PC-9 (cell line): ENCODE measurements at places on chromosomes 2 and 18. TPM values are rescaled to one million over a fixed set of nuclear protein-coding genes. Genes with fewer than 3 reads are reported as not detected.

DNA sequence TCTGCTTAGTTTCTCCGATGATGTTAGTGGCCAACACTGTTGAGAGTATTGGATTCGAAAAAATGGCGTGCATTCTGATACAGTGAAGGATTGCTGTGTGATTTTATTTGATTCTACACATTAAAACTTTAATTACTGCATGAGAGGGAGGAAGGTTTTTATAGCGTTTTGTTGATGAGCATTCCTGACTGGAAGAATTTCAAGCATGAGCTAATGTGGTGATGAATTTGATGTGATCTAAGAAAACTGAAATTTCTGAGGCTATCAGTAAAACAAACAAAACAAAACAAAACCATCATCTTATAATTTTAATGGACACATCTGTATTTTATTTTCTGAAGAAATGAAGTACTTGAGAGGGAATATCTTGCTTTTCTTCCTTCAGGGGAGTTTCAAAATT, 59.6 kb downstream of the ITGB6 start:
- H3K4me1 ChIP-seq: no peaks in the 10 kb centered on the region
- H3K27ac ChIP-seq: no peak overlapping the region
- H3K4me3 ChIP-seq: no peak overlapping the region
- 0 out of 2 replicates have a peak, but pooled peaks cover 8% of the 10 kb centered on the region for H3K36me3 ChIP-seq
- DNase-seq: no peak

- no peak overlapping the region for H3K27ac ChIP-seq
- H3K36me3 ChIP-seq: no peaks in the 10 kb centered on the region
- DNase-seq: no peak
Measured at GRCh38 chr2:42979416-42979869, 187.1 kb upstream of the HAAO start.

- no peak overlapping the region for H3K27ac ChIP-seq
- peaks cover 25% of the 10 kb centered on the region for H3K27me3 ChIP-seq
- DNase-seq: no peak
- no peaks in the 10 kb centered on the region for H3K4me1 ChIP-seq
- no peak overlapping the region for H3K4me3 ChIP-seq
Measured at GRCh38 chr2:15058015-15058720, 425.7 kb downstream of the LRATD1 start.

DNA sequence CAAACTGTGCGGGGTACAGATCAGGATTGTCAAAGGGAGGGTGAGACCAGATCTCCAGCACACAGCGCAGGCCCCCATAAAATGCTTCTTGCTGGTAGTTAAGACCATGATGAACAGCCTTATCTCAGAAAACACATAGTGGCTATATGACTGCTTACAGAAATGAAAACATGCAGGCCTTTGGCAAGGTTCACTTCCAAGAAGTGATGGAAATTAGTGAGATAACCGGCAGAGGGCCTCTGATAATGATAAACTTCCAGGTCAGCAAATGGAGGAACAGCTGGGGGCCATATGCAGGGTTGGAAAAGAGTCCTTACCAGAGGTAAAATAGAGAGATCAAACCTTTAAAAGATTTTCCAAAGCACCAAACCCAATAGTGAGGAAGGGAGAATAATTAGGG, 46.6 kb downstream of the CFAP221 start:
- H3K36me3 ChIP-seq: no peaks in the 10 kb centered on the region
- DNase-seq: no peak
- H3K27me3 ChIP-seq: peaks cover 5% of the 10 kb centered on the region
- no peaks in the 10 kb centered on the region for H3K4me1 ChIP-seq
- no peak overlapping the region for H3K27ac ChIP-seq

Gene ALMS1
- 14.7 and 16.7 TPM in 2 replicates for total RNA-seq
